ENCODE measurements at places on chromosomes 5 and 9.

GRCh38 chr5:14672082-14672481 lies 7.6 kb downstream of the OTULIN start:
- DNase-seq: no peak

GRCh38 chr9:38026840-38027527 lies 42.0 kb downstream of the SHB start:
- no peak for DNase-seq

- no peak for DNase-seq
These were observed 289.0 kb upstream of the EFNA5 start for GRCh38 chr5:107959573-107960279.

DNA sequence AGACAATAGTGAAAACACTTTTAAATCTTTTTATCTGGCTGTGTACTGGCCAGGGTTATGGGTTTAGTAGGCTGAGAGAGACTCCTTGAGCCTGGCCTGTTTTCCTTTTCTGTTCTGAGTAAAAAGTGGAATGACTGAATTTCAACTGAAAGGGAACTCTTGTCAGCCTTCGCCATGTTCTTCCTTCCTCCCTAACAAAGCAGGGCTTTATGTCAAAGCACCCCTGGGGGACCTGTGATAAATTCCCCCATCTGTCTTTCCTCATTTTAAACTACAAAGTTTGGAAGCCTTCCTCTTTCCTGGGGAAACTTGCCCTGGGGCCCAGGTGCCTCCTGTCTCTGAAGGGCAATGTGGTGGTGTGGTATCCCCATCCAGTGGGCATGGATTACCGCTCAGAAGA lies 29.7 kb downstream of the LARP1 start:
- no peak for DNase-seq

DNA sequence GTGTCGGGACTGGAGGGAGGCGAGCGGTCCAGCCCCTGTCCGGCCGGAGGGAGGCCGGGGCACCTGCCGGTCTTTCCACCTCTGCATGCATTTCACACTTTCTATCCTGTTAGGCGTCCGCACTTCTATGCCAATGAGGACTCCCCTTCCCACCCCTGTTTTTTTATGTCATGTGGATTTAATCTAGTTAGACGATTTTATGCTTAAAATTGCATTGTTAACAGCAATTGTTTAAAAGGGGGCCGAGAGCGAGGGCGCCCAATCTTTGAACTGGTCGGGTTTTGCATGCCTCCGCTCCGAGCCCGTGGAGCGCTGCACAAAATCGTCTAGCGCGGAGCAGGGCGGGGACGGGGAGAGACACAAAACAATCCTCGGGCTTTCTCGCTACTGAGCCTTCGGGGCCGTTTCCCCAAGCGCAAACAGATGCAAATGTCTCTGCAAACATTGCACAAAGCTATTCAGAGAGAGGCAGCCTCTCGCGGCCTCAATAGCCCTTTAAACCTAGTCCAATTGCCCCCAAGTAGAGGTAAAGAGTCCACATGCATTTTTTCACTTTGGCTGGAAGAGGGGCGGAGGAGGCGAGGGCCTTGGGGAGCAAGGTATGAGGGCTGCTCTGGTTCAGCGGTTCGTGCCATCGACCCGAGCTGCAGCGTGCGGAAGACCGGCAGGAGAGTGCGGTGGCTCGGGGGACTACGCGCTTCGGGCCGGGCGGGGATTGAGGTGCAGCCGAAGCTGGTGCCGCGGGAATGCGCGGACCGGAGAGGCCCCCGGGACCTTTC lies 37.5 kb upstream of the TIFAB start:
- DNase-seq: no peak

DNA sequence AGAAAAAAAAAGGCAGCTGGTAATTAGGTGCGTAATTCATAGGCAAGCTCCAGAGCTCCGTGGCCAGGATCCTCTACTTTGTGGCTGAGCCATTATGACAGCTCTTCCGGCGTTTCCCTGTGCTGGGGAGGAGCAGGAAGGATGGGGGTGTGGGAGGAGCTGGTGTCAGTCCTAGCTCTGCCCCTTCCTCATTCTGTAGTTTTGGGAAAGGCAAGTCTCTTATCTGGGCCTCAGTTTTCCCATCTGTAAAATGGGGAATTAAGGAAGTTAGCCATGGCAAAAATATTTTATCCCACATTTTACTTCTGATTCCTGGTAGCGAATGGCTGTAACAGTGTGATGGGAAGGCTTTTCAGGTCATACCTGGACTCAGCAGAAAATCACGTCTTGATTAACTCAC lies 81.1 kb downstream of the SEC61B start:
- no peak for DNase-seq

GRCh38 chr5:128397876-128398275 lies 140.2 kb downstream of the FBN2 start:
- DNase-seq: no peak

DNA sequence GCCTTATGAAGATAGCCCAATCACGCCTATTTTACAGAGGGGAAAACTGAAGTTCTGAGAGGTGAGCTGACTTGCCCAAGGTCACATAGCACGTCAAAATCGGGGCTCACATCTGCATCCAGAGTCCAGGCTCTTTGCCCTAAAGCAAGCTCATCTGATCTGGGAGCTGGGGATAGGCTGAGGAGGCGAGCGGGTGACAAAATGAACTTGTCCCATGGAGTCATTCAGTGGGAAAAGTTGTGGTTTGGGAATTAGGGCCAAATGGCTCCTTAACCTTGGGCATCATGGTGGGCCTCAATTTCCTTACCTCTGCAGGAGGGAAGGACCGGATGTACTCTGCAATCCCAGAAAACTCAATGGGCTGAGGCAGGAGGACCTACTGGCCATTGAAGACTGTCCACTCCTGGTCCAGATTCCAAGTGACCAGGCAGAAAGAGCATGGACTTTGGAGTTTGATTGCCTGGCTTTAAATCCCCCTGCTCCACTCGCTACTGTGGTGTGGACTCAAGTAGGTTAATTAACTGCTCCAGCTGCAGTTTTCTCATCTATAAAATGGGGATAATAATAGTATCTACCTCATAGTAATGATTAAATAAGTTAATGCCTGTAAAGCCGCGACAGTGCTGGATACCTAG lies 160.4 kb downstream of the RGS3 start:
- no peak for DNase-seq

DNA sequence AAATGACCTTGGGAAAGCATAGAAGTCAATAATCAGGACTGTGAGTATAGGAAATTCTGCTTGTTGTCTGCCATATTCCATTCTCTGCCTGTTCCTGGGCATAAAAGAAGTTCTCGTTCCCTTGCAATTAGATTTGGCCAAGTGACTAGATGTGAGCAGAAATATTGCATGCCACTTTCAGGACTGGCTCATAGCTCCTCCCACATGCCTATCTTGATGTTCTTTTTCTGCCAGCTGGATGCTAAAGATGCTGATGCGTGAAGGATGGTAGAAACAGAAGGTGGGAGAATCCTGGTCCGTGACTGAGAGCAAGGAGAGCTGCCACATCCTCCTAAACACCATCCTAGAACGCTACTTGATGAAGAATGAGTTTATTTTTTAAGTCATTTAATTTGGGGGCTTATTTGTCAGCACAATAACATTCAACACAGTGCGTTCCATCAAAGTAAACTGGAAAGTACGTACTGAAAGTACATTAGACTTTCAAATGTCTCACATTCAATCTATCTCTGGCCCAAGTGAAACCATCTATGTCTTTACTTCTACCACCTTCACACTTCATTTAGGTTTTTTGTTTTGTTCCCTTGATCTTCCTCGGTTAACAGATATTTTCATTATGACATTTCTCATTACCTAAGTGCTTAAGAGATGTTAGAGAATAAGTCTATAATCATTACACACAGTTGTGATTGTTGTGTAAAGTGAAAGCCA lies 648.5 kb downstream of the RAB3C start:
- DNase-seq: no peak

DNA sequence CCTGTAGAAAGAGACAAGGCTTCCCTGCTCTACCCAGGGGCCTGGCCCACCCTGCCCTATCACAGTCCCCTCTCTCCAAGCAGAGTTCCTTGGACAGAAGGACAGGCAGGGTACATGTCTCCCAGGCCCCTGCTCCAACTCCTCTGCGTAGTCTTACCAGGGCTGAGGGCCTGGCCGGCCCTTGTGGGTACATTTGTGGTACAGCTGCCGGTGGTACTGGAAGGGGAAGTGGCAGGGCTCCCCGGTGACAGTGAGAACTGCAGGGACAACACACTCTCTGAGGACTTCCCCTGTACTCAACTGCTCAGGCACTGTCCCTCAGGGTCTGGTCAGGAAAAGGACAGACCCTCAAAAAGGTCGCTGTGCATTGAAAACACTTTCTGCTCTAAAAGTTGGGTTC lies 3.6 kb downstream of the F12 start:
- no peak for DNase-seq

- no peak for DNase-seq
These were observed 114.7 kb downstream of the TAF11L14 start for GRCh38 chr5:17748941-17749340.

DNA sequence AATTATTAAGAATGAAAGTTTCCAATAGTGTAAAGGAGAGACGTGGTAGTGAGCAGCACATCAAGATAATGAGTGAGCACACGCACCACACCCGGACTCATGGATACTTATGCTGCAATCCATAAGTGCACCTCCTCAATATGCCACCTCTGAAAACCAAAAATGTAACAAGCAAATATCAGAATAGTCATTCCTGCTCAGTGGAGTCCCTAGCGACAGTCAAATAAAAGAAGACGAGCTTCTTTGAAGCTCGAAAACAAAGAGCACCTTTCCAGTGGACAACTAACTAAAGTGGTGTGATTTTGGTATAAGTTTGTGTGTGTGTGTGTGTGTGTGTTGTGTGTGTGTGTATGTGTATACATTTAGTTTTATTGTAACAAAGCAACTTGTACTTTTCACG lies 241.3 kb downstream of the DEPDC1B start:
- no peak for DNase-seq

GRCh38 chr5:140565024-140565779 lies 574 bp downstream of the SLC35A4 start:
- DNase-seq: no peak

- DNase-seq: no peak
These were observed 27.5 kb upstream of the BOD1 start for GRCh38 chr5:173643964-173644363.

- no peak for DNase-seq
These were observed 17.8 kb downstream of the MED10 start for GRCh38 chr5:6360323-6361072.
